SHP77 treated with DMSO at 0.1 percent for 48 hours (cell line): ENCODE measurements at places on chromosomes 12 and 14.

DNA sequence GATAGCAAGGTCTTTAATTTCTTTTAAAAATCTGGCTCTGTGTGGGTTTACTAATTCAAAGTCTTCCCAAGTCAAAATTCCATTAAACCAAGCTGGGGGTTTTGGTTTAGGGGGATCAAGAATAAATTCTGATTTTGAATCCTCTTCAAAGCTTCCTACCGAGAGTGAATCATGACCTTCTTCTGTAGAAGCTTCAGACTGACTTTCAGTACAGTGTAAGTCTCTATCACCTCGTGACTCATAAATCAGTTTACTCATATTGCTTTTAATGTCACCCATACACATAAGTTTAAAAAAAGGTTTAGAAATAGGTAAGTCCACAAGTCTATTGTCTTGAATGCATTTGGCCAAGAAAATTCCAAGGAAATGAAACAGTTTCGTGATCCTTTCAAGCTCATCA, 80.6 kb upstream of the STRN3 start:
- DNase-seq, result no peak

DNA sequence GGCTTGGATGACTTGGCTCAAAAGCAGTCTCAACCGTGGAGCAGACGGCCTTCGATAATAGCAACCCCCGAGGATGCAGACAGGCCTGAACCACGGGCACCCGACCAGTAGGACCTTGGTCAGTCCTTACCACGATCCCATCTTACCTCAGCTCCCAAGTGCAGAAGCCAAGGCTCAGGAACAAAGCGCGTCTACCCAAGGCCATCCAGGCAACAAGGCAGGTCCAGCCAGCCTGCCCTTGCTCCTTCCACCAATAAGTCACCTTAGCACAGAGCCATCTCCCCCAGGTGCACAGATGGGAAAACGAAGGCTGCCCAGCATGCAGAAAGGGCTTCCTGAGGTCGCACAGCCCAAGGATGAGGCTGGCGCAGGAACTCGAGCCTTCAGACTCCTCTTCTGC, 77.3 kb downstream of the BCL11B start:
- no peak for DNase-seq

DNA sequence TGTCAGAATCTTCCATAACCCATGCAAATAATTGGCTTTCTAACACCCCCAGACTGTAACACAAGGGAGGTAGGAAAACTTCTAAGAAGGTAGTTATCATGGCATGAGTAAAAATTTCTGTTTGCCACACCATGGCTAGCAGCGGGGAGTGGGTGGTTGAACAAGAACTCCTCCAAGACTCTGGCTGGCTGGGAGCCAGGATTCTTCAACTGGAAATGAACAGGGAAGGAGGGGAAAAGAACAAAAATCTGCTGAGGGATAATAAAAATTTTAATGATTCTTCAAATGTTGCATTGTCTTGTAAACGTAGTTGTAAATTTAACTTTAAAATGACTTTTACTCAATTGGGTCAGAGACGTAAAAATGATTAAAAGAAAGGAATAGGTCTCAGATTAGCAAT, 78.9 kb downstream of the AKAP6 start:
- DNase-seq, result no peak

DNA sequence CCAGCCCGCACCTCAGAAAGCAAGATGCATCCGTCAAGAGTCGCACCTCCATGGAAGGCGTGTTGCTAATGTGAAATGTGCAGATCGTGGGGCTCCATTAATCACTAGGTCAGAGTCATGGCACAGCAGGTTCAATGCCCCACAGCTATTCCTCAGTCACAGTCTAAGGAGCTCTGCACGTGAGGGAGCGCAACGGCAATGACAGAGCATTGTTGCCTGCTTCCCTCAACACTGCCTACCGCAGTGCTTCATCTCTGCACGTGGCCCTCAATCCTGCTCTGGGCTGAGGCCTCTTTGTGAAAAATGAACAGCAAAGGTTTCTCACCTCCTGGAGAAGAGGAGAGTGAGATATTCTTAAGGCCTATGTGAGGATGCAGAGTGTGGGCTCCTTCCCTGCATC, 995.2 kb upstream of the TMEM132C start:
- no peak for DNase-seq

GRCh38 chr12:96223411-96224218, 29.4 kb downstream of the ELK3 start:
- no peak for DNase-seq
